ENCODE measurements at places on chromosomes 7 and 10.

DNA sequence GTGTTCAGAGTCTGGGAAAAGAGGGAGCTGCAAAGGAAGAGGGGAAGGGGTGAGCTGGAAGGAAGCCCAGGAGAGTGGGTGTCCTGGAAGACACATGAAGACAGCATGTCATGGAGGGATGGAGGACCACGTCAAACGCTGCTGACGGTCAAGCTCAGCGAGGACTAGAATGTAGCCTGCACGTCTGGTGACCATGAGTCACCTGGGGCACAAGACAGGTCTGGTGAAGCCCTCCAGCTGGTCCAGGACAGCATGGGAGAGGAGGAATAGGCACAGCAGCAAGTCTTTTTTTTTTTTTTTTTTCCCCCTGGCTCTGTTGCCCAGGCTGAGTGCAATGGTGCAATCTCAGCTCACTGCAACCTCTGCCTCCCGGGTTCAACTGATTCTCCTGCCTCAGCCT lies 19.6 kb upstream of the AMZ1 start:
- peaks cover 5% of the 10 kb centered on the region for H3K4me1 ChIP-seq
- H3K4me3 ChIP-seq: no peak overlapping the region
- no peaks in the 10 kb centered on the region for H3K36me3 ChIP-seq
- no peaks in the 10 kb centered on the region for H3K27me3 ChIP-seq
- no peak overlapping the region for H3K27ac ChIP-seq
- DNase-seq: no peak

DNA sequence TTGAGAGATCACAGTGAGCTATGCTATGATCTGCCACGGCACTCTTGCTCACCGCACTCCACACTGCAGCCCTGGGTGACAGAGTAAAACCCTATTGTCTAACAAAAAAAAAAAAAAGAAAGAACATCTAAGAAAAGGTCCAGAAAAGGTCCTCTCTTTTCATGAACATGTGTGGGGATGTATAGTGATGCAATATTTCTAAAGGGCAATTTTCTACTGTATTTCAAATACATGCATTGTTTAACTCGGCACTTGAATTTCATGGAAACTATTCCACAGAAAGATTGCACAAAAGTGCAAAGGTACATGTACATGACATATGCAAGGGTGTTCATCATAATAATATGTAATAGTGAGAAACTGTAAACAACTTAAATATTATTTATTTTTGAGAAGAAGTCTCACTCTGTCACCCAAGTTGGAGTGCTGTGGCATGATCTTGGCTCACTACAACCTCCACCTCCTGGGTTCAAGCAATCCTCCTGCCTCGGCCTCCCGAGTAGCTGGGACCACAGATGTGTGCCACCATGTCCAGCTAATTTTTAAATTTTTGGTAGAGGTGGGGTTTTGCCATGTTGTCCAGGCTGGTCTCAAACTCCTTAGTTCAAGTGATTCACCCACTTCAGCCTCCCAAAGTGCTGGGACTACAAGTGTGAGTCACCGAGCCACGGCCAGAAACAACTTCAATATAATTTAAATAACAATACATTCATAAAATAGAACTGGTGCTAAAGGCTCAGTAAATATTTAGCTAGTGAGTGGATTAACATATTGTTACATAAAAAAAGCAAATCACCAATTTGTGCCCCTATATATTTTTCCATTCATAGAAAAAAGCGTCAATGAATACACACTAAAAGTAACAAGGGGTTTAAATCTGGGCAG lies 1.3 kb upstream of the PPRC1 start:
- no peak for DNase-seq
- H3K27ac ChIP-seq: peak overlapping the region; percentile 87
- H3K4me3 ChIP-seq: no peak overlapping the region
- H3K36me3 ChIP-seq: peaks cover 4% of the 10 kb centered on the region

DNA sequence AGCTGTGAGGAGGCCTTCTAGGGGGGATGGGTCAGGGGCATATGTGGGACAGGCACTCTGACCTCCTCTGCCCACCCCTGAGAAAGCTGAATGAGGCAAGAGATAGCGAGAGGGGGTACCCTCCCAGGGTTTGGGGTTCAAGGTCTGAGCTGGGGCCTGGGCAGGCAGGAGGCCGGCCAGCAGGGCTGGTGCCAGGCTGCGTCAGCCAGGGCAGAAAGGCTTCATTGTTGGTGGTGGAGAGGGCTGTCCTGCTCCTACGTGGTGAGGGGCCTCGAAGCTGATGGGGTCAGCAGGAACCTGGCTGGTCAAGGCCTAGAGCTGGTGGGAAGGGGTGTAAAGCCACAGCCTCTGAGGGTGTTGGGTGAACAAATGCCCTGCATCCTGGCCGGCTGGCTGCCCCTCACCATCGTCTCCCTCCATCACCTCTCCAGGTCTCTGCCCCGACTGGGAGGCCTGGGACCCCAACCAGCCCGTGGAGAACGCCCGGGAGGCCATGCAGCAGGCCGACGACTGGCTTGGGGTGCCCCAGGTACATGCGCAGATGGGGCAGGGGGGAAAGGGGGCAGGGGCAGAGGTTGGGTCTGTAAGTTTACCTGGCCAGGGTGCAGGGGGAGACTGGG lies 6.6 kb downstream of the FLNC start:
- no peaks in the 10 kb centered on the region for H3K27me3 ChIP-seq
- no peaks in the 10 kb centered on the region for H3K36me3 ChIP-seq
- no peak for DNase-seq
- no peak overlapping the region for H3K4me3 ChIP-seq

- DNase-seq: no peak
- no peak overlapping the region for H3K4me3 ChIP-seq
- H3K27ac ChIP-seq: no peak overlapping the region
These were observed 206.5 kb upstream of the CNTNAP2 start for GRCh38 chr7:145909991-145910513.

DNA sequence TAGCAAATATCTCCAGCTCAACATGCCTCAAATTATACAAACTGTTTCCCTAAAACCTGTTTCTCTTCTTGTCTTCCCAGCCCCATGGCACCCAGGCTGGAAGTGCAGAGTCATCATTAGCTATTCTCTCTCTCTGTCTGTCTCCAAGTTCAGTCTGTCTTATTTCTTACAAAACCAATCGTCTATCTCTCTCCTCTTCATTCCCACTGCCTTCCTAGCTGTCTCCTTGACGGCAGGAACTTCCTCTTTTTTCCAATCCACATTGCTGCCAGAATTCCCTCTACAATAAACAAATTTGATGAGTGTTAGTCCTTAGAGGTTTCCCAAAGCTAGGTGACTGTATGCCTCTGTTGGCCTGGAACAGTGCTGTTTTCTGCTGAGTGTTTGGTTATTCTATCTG lies 14.9 kb upstream of the ZNRF2 start:
- no peaks in the 10 kb centered on the region for H3K36me3 ChIP-seq
- H3K4me1 ChIP-seq: no peaks in the 10 kb centered on the region
- no peak for DNase-seq
- no peaks in the 10 kb centered on the region for H3K27me3 ChIP-seq
- no peak overlapping the region for H3K27ac ChIP-seq

DNA sequence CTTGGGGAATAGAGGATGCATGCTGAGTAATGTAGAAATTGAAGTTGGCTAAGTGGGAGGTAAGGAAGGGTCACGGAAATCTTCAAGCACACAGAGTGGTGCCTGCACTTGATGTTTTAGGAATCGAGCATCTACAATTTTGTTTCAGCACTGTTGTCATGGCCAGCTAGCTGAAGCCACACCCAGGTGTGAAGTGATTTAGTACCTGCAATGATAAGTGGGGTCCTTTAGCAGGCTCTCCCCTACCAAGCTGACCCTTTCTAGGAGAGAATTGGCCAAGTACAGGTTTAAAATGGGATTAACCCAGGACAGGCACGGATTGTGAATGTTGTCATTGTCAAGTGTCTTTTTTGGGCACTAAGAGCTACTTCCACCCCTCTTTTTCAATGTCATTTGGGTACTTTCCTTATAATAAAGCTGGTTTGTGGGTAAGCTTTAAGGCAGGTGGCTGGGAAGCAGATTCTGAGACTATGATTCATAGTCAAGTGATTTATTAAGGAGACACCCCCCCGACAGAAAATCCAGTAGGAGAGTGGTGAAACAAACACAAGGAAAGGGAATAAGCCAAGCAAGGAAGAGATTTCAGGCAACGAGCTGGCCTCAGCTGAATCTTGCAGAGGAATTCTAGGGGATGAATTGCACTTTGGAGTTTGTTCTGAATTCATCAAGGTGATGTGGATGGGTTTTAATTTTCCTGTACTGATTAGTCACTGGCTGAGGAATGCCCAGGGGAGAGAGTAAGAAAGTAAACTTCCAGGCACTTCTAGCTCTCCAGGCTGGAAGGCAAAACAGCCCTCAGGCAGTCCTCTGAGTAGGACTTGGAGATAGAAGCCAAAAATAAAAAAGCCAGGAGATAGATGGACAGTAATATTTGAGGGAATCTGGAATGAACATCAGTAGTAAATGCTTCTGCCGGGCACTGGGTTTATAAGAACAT lies 1128.4 kb downstream of the SORCS3 start:
- H3K36me3 ChIP-seq: no peaks in the 10 kb centered on the region
- H3K27me3 ChIP-seq: no peaks in the 10 kb centered on the region
- H3K27ac ChIP-seq: no peak overlapping the region
- DNase-seq: no peak

GRCh38 chr10:34206078-34206934 lies 608.8 kb downstream of the PARD3 start:
- H3K4me1 ChIP-seq: peaks cover 10% of the 10 kb centered on the region
- no peak overlapping the region for H3K27ac ChIP-seq
- no peaks in the 10 kb centered on the region for H3K27me3 ChIP-seq

- H3K4me1 ChIP-seq: peaks cover 18% of the 10 kb centered on the region
- H3K27ac ChIP-seq: peak overlapping the region; percentile 78
- peak; percentile 70 for DNase-seq
- peak overlapping the region; percentile 94 for H3K4me3 ChIP-seq
- no peaks in the 10 kb centered on the region for H3K36me3 ChIP-seq
- peaks cover 10% of the 10 kb centered on the region for H3K27me3 ChIP-seq
These were observed 361 bp upstream of the PLXDC2 start for GRCh38 chr10:19815731-19816410.

DNA sequence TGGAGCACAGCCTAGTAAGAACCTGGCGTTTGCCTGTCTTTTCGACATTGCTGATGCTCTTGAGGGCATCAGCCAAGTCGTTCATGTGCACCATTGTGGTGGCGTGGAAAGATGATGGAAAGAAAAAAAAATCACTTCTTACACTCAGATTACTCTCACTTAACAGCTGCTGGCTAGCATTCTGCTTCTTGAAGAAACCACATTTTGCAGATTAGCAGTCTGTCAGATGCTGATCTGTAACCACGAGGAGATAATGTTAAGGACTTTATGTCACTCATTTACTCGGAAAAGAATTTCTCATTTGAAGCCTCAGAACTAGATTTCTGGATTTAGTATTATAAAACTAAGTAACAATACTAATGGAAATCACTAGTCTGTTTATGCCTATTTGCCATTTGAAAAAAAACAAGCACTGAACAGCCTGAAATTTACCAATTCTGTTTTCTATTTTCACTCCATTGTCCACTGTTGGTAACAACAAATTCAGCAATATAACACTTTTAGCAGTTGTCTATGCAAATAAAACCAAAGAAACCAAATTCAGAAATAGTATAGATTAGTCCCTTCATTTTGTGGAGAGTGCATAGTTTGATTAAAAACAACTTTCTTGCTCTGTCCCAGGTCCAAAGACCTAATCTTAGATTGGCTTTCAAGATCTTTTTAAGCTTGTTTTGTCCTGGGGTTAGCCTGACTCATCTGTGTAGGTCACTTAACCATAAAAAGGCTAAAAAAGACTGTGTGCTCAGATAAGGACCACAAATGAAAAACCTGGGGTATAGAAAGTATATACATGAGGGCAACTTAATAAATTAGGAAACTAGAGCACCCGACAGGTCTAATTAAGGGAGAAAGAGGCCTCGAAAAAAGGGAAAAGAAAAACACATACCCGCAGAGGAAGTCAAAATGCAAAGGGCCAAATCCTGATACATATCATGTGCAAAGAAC lies 67.5 kb downstream of the NT5C2 start:
- H3K27me3 ChIP-seq: no peaks in the 10 kb centered on the region
- no peak overlapping the region for H3K4me3 ChIP-seq
- H3K4me1 ChIP-seq: peaks cover 21% of the 10 kb centered on the region
- DNase-seq: peak; percentile 71

Data from common myeloid progenitor, CD34-positive (primary cell).